ENCODE measurements at places on chromosomes 1 and 21.

- no peak for DNase-seq
Measured at GRCh38 chr1:40794974-40795715, 11.6 kb downstream of the KCNQ4 start.

DNA sequence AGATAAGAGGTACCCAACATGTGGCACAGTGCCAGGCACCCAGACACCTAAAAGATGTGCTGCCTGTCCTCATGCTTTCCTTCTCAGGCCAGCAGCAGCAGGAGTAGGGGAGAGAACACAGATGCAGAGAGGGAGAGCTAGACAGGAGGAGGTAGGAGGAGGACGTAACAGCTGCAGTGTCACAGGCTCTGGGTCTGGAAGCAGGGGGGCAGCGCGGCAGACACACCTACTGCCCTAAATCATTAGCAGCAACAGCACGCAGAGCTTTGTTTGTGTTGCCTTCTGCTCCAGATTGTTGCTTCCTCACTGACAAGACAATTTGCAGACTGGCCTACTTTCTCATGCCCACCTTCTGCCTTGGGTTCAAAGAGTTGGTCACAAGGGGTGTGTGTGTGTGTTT, 196.7 kb upstream of the DAB1 start:
- DNase-seq, result no peak

DNA sequence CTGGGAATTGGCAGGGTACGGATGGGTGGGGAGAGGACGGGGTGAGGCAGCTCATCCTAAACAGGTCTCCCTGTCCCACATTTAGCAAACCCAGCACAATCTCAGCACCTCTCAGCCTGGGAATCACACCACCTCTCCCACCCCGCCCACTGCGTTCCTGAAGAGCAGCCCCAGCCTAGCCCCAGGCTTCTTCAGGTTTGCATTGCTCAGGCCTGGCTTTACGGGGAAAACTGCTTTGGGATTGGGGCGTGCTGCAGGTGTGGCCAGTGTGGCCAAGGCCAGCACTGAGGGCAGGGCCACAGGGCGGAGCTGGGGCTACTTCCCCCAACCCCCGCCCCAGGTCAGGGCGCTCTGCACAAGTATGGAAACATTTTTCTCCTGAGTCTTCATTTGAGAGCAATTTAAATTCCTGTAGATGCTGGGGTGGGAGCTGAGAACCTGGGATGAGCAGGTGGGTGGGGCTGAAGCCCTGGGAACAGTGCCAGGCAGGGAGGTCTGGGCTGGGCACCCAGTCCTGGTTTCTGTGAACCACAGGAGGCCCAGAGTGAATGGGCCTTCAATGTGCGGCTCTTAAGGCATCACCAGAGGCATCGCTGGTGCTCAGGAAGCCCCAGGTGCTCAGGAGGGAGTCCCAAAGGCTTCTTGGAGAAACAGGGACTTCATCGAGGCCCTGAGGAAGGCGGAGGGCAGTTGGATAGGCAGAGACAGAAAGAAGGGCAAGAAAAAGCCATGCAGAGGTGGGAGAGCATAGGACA, 24.1 kb downstream of the TNNT2 start:
- DNase-seq, result no peak

GRCh38 chr1:17193222-17194132, 11.5 kb upstream of the PADI1 start:
- no peak for DNase-seq

GRCh38 chr1:244833734-244834542, 1.5 kb upstream of the COX20 start:
- no peak for DNase-seq

GRCh38 chr1:111513410-111514020, 10.1 kb upstream of the ADORA3 start:
- peak; percentile 24 for DNase-seq

- DNase-seq, result no peak
Measured at GRCh38 chr1:189117072-189117770, 1360.4 kb downstream of the BRINP3 start.

GRCh38 chr1:87844251-87844650, 515.6 kb downstream of the LMO4 start:
- DNase-seq, result no peak

DNA sequence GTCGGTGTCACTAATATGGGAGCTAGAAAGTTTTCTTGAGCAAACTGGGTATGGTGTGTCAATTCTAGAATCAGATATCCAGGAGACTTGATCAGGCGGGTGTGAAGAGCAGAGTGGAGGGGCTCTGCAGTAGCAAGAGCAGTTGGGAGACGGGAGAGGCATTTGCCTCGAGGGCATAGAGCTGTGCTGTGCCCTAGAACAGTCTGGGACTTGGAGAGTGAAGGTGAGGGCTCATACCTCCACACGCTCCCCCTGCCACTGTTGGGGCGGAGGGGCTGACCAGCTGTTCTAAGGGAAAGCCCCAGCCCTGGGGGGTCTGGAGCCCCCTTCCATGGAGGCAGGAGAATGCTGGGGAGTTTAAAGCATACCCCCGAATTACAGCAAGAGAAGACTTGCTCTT, 33.8 kb downstream of the SIM2 start:
- DNase-seq, result no peak

GRCh38 chr1:186283374-186283773, 91.7 kb downstream of the TPR start:
- DNase-seq, result no peak

- DNase-seq, result no peak
Measured at GRCh38 chr1:171424494-171424893, 60.8 kb upstream of the PRRC2C start.

- DNase-seq, result no peak
Measured at GRCh38 chr1:234040446-234041317, 136.2 kb downstream of the SLC35F3 start.

DNA sequence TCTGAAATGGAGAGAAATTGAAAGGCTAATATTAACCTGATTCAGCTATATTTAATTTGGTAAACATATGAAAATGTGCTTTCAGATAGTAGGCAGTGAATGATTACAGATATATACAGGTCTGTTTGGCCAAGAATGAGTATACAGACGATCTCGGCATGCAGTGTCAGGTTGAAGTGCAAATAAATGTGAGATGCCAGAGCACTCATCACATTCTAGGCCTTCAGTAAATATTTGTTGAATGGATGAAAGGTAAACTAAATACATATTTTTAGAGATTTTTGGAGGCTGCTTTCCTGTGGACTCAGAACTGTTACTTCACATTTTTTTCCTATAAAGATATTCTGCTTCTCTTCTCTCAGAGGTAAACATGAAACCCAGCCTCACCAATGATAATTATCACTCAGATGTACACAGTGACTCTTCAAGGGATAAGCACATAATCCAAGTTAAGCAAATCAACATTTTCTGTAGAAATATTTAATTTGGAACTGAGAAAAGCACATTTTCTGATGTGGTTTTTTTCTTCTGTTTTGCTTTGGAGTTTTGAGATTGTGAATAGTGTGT, 702.9 kb downstream of the BRINP3 start:
- no peak for DNase-seq

DNA sequence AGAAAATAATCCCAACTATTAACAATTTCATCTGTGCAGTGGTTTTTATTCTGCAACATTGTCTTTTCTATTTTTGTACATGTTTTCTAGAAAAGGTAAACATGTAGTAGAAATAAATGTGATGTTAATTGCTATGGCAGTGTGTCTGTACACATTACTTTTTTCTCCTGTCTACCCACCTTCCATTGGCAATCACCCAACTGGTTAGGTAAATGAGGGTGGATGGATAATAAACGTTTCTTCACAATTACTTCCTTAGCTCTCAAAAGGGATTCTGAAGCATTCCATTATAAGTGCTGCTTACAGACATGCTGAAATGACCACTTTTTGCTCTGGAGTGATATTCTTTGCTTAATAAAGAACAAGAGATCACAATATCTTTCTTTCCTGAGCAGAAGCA, 61.4 kb downstream of the MAGI3 start:
- no peak for DNase-seq

GRCh38 chr1:17122521-17123164, 3.4 kb upstream of the PADI2 start:
- peak; percentile 15 for DNase-seq

- no peak for DNase-seq
Measured at GRCh38 chr1:209041927-209042326, 541.6 kb upstream of the CAMK1G start.

- DNase-seq, result no peak
Measured at GRCh38 chr1:118925651-118926050, 62.5 kb downstream of the TBX15 start.

GRCh38 chr1:77475641-77476040, 193.8 kb downstream of the AK5 start:
- no peak for DNase-seq

DNA sequence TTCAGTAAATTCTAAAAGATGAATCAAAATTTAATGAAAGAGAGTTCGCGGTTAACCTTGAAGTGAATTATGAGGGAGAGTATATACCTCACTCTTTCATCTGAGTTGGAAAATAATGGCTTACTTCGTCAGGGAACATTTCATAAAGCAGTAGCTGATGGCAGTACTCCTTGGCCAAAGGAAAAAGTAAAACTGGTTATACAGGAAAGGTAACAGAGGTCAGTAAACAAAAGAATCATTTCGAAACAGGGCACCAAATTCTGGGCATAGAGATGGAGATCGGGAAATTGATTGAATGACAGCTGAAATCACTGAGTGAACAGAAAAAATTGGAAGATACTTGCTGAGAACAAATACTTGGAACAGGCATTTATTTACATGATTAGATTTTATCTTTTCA, 199.0 kb downstream of the OLFM3 start:
- no peak for DNase-seq

DNA sequence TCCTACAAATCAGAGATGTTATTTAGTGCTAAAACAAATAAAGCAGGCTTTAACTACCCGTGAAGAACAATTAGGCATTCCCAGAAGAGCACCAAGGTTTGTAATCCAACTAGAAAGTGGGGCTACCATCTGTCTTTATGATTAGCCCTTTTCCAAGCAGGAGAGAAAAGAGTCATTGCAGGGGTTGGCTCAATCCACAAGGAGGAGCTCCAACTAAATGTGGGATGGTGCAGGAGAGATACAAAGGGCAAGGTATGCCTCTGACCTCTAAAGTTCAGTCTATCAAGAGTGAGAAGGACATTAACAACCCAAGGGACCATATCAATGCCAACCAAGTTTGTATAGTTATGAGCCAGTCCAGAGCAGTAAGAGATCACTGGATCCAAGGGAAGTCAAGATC, 382.7 kb upstream of the DUSP10 start:
- no peak for DNase-seq

DNA sequence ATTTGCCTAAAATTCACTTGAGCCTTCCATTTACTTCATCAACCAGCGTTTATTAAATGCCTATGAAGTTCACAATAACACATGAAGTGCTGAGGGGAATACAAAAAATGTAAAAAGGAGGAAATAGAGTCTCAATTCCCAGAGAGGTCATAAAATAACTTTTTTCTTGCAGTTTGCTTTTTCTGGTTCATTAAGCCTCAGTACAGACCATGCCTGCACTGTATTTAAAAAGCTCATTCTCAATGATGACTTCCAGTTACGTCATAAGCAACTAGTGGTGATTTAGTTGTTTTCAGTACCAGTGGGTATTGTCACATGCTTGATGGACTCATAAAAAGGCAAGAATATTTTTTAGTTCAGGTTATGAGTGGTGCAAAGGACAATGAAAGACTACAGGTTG, 160.1 kb upstream of the UBE2U start:
- no peak for DNase-seq

DNA sequence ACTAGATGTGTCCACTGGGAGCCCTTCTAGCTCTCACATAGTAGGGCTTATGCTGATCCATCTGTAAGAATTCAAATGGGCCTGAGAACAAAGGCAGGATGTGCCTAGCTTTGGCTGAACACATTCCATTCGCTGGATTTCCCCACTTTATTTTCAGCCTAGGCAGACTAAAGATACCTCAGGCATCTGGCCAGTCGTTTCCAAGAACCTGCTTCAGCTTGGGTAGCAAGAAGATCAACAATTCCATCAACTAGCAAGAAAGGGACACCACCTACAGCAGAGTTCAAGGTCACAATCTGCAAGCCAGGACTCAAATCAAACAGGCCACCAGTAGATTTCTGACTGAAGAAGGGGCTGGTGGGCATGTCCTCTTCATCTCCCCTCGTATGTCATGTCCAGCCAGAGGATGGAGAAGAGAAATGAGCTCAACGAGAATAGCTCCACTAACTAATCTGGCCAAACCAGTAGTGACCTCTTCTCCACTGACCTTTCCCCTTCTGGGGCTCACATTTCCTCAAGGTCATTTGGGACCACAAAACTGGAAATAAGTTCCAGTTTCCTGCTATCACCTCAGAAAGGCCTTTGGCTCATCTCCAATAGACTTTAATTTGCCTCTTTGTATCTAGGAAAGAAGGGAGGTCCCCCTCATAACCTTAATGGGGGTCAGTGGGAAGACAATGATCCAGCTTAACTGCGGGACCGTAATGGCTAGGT, 14.2 kb downstream of the TXNIP start:
- no peak for DNase-seq

DNA sequence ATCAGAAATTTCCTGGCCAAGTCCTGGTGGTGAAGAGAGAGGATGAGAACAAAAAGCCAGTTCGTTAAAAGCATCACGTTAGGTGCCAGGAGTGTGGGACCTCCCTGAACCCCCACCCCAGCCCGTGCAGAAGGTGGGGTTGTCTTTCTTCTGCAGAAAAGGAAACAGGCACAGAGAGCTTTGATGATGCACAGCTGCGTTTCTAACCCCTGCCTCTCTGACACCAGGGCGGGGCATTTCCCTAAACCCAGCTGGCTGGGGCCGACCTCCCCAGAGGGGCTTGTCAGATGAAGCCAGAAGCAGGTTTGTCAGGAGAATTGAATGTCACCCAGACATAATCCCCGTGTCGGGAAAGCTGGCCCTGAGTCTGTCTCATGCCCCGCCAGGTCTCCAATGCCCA, 189.3 kb upstream of the EDN2 start:
- DNase-seq, result no peak

- peak; percentile 64 for DNase-seq
Measured at GRCh38 chr1:165637427-165637826, 6.4 kb downstream of the MGST3 start.

DNA sequence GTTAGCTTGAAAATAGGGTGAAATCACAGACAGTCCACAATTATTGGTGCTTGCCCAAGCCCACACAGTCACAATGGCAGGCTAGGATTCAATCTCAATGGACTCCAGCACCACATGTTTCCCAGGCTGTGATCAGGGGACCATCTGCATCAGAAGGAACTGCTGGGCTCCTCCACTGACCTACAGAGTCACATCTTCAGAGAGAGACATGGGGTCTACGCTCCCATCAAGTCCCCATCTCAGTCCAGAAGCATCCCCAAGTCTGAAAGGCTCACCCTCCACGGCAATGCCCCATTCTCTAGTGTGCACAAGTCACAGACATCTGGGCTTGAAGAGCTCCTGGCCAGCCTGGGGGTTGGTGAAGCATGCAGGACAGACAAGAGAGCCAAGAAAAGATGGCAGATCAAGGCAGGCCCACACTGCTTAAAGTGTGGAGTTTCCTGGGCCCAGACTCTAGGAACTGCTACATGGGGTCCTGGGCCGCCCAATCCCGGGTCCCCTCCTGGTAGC, 262.5 kb downstream of the NPHP4 start:
- no peak for DNase-seq

DNA sequence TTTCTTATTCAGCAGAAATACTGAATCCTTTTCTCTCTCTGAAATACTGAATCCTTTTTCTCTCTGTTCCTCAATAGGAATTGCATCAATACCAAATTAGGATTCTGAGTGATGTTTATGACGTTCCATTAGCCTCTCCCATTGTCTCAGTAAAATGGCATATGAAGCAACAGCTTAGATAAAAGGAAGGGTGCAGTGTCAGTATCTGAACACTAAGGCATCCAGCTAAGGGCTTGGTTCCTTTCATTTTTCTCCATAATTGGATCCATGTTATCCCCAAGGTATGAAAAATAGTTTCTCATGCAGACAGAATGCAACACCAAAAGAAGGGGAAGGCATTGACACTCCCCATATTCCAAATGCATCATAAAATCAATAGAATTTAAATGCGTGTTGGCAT, 61.5 kb upstream of the RAVER2 start:
- DNase-seq, result no peak

All from pulmonary artery endothelial cell (primary cell).